ENCODE measurements at places on chromosomes 12 and 14.
A peak's percentile ranks its signal among the peaks of the same experiment; 100 is the strongest.

GRCh38 chr14:89575386-89576061 lies 158.5 kb upstream of the FOXN3 start:
- no peak for DNase-seq

DNA sequence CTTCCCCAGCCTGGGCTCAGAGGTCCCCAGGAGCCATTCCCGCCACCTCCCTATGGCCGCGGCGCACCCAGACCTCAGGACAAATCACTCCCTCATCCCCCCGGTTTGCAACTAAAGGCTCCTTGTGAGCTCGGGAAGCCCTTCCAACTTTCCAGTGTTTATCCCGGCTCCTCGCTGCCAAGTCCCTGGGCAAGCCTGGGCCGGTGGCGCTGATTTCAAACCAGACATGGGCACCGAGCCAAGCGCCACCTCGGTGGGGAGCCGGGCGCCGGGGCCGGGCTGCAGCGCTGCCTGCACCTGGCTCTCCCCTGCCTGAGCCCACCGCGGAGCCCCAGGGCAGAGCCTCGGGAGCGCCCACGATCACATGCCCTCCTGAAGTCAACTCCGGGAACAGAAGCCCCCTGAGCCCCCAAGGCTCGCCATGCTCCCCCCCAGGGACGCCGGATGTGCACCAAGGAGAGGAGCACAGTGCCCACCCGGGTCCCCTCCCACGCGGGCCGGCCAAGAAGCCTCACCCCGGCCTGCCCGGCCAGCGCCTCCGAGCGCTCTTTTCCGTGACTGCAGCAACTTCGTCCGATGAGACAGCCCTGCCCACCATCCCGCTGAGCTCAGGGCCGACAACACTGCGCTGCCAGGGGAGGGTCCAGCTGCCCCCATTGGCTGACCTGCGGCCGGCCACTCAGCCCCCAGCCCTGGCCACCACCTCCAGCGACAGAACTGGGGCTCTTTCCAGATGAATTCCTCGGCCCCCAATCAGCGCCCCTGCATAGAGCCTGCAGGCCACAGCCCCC lies 50.0 kb downstream of the NCOR2 start:
- DNase-seq = peak; percentile 84

DNA sequence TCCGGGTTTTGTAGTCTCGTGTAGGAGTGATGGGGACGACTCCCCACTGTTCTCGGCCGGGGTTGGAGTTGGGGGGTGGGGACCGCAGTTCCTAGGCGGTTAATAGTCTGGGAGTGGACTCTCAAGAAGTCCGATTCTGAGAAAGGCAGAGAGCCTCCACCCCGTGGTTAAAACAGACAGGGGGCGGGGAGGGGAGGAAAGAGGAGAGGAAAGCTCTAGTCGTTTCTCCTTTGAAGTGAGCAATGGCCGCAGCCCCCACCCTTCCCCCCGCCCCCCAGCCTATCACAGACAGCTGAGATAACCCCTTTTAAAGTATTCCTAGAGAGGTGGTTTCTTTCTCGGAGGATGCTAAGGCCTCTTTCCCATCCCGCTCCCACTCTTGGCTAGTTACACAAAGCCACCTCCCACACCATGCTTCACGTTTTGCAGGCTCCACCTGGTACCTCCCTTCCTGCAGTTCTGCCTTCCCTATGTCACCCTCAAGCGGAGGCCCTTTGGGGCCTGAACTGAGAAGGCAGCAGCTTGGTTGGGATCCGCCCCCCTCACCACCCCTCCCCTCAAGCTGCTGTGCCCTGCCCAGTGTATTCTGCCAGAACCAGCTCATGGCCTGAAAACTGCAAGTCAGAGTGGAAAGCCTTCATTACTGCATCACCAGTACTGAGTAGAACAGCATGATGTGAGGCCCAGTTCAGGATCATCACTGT lies 853 bp downstream of the USP5 start:
- DNase-seq = no peak

GRCh38 chr12:115305275-115305674 lies 621.3 kb upstream of the TBX3 start:
- no peak for DNase-seq

DNA sequence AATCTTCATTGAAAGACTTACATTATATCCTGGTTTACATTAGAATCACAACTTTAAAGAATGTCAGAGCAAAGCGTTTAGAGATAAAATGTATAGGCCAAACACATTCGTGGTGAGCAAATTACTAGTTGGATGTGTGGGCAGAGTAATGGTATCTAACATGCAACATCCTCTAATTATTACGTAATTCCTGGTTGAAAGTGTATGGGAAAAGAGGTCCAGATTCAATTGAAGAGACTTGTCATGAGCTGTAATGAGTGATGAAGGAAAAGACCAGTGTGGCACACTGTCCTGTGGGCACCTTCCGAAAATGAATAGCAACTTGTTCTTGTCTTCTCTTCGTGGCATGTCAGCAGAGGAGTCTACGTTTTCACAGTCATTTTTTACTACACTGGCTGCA lies 192.8 kb downstream of the LRIG3 start:
- DNase-seq = no peak

DNA sequence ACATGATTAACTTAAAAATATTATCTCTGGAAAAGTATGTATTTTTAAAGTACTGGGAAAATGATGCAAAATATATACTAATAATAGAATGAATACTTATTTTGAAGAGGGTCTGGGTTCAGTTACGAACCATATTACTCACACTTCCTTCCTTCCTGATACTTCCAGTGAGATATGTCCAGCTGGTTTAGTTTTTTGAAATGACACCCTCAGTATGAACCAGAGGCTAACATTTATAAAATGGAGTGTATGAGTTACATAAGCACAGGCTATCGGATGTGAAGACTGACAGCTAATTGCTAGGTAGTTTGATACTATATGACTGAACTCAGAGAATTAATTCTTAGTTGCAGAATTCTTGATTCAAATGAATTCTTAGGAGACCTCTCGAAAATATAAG lies 122.9 kb downstream of the OTOGL start:
- DNase-seq = no peak

DNA sequence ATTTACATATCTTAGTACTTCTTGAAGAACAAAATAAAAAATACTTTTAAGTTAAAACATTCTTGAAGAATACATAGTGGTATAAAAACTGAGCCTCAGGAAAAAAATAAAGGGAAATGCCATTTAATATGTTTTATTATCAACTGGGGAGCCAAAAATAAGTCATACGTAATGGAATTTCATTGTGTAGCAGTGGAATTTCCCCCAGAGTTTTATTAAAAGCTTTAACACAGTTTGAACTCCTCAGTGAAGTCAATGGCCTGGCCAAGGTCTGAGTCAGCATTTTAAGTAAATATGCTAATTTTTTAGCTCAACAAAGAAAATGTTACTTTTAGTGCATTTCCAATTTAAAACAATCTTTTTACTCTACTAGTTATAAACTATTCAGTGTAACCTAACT lies 350.1 kb upstream of the ATP2B1 start:
- DNase-seq = peak; percentile 73

GRCh38 chr14:88919502-88919901 lies 95.1 kb downstream of the TTC8 start:
- no peak for DNase-seq
